ENCODE measurements at places on chromosomes 11 and 22. TPM values are rescaled to one million over a fixed set of nuclear protein-coding genes. Genes with fewer than 3 reads are reported as not detected.
A peak's percentile ranks its signal among the peaks of the same experiment; 100 is the strongest.

DNA sequence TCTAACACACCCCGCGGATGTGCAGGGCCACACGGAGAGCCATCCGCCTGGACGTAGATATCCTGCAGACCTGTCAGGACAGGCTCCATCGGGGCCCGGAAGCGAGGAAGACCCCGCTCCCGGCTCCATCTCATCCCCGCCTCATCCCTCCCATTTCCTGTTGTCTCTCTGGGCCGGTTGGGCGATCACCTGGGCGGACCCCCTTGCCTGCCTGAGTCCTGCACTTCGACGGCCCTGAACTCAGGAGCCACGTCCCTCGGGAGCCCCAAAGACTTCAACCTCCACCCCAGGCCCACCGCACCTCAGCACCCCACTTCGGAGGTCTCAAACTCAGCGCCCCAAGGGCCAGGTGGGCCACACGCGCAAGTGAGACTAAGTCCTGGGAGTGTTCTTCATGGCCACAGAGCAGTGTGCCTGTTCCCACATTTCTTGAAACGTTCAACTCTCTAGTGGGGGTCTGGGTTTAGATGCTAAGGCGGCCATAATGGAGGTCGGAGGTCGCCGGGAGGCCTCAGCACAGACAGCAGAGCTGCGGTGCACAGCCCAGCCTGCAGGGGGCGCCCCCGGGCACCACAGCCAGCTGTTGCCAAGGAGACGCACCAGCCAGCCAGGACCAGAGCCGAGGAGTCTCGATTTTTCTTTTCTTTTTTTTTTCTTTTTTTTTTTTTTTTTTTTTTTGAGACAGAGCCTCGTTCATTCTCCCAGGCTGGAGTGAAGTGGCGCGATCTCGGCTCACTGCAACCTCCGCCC is 26.0 kb upstream of the FADD start:
- DNase-seq: peak; percentile 85

Gene GPR83
- 2.8 TPM for total RNA-seq

GRCh38 chr11:10693509-10694081 is at the start of gene IRAG1:
IRAG1 (minus strand) TSS chr11:10693755; CDS start chr11:10693602, 153 bp downstream.
- no peak for DNase-seq

Gene MPPED1
- total RNA-seq: not detected

Gene IL18
- total RNA-seq: 32.8 TPM

DNA sequence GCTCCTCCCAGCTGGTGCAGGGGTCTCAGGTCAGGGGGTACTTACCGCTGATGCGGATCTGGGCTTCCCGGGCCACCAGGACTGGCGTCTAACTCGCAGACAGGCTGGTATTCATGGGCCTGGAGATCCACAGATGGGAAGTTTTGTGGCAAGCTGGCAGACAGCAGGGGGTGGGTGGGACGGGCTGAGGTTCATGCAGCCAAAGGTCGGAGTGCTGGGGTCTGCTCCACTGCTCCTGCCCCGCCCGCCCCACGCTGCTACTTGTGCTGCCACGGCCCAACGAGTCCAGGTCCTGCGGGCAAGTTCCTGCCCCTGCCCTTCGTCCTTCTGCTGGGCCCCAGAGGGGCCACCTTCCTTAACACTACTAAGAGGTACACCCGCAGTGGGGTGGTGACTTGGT is 3.1 kb downstream of the ACY3 start:
- no peak for DNase-seq

DNA sequence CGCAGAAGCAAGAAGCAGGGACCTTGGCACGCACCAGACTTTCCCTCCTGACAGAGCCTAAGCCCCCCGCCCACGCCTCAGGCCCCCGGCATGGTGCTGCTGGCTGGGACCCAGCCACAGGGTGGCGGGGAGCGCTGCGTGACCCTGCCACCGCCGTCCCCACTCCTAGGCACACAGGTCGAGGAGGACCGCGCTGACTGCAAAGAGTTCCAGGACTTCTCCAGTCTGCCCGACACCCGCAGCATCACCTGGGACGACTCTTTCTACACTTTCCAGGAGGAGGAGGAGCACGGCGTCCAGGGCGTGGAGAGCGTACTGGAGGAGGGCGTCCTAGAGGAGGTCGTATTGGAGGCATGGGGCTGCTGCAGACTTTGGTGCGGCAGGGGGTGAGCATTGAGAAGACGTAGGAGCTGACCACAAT is 103.7 kb downstream of the TRIM51G start:
- no peak for DNase-seq

Gene ART1
- total RNA-seq: not detected

DNA sequence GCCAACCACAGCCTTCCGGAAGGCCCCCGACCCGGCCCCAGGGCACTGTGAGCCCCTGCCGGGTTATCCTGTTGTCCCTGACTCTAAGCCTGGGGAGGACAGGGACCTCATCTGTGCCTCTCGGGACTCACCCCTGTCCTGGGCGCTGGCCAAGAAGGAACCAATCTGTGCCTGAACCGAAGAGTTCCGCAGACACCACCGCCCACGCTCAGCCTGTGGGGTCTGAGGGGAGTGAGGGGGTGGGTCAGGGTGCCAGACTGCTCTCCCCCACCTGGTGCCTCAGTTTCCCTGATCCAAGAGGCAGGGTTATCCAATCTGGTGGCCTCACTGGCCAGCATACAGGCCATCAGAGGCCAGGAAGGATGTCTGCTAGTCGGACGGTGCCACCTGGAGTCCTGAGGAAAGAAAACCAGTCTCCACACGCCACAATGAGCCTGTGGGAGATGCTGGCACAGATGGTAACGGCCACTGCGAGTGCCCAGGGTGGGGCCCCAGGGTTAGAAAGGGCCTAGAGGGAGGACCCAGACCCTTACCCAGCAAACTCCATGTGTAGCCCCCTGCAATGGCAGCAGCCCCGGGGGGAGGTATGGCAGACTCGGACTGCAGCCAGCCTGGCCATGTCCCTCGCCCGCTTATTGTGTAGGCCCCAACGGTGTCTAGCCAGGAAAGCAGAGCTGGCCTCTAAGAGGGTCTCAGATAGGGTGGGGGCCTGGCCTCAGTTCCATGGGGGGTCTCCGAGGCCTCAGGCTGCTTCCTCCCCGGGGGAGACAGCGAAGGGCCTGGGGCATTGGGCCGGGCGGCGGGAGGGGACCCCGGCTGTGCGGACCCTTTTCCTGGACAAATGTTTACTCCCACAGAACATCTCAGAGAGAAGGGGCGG is 827 bp upstream of the TNNT3 start:
- no peak for DNase-seq

DNA sequence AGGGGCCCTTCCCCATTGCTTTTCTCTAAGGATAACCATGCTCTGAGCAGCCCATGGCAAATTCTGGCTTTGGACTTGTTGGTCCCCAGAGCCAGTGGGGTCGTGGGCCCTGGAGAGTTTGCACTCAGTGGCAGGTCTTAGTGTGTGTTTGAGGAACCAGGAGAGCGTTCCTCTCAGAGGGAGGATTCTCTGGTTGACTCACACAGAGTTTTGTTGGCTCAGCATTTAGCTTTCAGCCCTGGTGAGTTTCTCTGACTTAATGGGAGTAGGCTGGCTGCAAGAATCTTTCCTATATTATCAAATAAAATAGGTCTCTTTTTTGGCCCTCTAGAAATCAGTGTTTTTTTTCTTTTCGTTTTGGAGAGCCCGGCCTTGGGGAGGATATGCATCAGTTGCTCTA is 20.9 kb downstream of the ST14 start:
- DNase-seq: no peak

DNA sequence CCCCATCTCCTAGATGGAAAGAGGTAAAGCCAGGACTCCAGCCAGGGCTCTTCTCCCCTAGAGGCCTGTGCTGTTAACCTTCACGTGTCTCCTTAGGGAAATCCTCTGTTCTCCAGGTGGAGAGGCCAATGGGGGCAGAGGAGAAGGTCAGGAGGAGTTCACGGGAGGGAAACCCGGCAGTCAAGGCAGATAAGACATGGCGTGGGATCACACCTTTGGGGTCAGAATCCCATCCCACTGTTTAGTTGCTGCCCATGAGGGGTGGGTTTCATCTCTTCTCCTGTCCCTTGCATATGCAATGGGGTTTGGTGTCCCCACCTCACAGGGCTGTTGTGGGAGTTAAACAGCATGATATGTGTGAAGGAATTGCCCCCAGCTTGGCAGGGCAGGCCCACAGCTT is 469.7 kb downstream of the TBC1D22A start:
- no peak for DNase-seq

Gene OR5A1
- total RNA-seq: not detected

Gene SYT7
- total RNA-seq: 32.8 TPM

Gene ALKBH8
- total RNA-seq: 16.8 TPM

GRCh38 chr22:35629406-35630216 is 12.5 kb upstream of the MB start:
- no peak for DNase-seq

Gene CYTH4
- not detected for total RNA-seq

- DNase-seq: no peak
Observed at GRCh38 chr11:131242476-131243000, 127.9 kb upstream of the NTM start.

DNA sequence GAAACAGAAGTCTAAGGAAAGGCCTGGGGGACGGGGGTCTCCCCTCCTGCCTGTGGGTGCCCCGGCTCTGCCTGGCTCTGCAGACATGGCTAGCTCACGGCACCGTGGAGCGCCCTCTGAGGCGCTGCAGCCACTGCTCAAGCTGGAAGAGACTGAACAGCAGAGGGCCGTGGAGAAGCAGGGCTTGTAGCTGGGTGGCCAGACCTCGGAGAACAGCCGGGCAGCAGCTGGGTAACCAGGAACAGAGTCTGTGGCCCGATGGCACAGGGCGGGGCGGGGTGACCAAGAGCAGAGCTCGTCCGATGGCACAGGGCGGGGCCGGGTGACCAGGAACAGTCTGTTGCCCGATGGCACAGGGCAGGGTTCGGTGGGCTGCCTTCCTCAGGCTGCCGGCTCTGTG is 18.1 kb downstream of the RNH1 start:
- DNase-seq: no peak

- DNase-seq: no peak
Observed at GRCh38 chr11:115591380-115591779, 87.2 kb upstream of the CADM1 start.

Gene CRYAB
- total RNA-seq: 1.1 TPM

DNA sequence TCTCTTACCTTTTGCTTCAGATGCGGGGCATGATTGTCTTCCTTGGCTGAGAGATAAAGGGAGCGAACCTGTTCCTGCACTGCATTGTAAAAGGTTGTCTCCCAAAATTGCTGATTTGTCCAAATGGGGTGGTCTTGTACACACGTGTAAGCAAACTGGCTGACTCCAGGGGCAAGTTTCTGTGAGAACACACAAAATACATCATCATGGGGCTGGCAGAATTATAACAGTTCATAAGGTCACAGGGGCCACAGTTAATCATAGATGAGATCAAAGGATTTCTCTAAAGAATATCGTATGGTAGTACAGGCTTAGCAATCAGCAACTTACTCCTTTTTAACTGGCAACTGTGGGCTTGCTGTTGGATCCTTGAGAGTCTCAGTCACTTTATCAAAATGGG is 194.3 kb downstream of the SWAP70 start:
- DNase-seq: no peak

Gene C11orf42
- total RNA-seq: not detected

Gene SELENOM
- 1.3 TPM for total RNA-seq

Gene OR5D16
- total RNA-seq: not detected

DNA sequence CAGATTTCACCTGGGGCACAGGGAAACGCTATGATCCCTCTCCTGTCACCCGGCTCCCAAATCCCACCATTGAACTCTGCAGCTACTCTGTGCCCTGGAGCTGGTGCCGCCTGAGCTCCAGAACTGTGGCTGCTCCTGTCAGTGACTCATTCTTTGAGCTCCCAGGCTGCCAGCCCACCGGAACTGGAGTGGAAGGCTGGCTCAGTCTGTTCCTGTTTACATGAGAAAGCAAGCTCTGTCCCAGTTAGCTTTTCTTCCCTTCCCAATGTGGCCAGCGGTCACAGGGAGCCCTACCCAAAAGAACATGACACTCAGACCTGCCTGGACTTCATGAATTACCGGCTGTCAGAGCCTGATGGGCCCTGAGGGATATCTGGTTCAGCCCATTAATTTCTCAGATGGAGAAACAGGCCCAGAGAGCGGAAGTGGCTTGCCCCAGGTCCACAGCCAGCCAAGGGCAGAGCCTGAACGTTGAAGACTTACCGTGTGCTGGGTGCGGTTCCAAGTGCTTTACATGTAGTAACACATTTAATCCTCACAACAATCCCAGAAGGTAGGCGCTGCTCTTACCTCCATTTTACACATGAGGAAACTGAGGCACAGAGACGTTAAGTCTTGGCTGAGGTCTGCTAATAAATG is 23.8 kb upstream of the IGSF22 start:
- DNase-seq: no peak

Gene MUC5AC
- total RNA-seq: 0.25 TPM

DNA sequence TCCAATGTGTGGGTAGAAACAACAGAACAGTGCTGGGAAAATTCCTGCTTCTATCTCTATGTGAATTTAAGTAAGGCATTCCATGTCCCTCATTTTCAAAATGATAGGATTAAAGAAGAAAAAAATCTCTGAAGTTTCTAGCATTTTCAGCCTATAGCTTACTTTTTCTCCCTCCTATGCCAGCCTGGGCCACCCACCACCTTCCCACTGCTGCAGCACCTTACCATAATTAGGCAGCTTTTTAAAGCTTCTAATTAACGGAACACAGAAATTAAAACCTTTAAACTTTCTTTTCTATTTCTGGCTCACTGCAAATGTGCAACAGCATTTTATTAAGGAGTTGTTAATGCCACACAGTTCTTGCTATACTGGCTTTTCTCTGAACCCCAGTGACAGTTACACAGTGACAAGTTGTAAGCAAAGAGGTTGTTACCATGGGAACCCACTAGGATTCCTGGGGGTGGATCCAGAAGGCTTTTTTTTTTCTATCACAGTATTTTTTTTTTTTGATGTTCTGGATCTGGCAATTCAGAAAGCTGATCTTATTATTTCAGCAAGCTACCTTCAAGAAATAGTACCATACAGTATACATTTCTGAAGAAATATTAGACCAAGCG is 20.2 kb downstream of the CELF1 start:
- DNase-seq: peak; percentile 22

DNA sequence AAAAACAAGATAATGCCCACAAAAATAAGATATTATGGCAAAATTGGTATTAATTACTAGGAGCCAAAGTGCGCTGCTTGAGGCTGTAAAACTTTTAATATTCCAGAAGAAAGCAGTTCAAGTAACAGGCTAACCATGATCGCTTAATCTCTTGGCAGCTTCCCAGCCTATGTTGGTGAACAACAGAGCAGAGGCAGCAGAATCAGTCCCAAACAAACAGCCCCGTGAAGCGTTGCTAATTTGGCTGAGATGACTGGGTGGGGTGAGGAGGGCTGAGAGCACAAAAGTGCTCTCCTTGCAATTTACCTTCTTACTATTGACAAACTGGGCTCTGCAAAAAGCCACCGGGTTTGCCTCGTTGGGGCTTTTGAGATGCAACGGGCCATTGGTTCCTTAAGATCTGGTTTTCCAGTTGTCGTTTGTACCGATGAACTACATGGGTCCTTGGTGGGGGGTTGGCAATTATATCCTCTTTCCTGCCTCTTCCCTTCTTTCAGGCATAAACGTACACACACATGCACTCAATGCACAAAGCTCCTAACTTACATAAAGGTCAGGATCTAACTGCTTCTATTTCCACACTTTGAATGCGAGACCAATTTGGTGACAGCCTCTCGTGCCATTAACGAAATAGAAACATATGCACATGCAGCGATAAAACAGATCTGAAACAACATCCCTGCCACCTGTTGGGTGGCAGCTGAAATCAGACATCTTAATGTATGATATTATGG is 407.6 kb upstream of the CADM1 start:
- no peak for DNase-seq

All from Caco-2 (cell line).